Activated T-cell treated with anti-CD3 and anti-CD28 coated beads, Interleukin-2, amount 50 U/mL, for 72 hours (primary cell): ENCODE measurements at places on chromosomes 4 and X.
A peak's percentile ranks its signal among the peaks of the same experiment; 100 is the strongest.

DNA sequence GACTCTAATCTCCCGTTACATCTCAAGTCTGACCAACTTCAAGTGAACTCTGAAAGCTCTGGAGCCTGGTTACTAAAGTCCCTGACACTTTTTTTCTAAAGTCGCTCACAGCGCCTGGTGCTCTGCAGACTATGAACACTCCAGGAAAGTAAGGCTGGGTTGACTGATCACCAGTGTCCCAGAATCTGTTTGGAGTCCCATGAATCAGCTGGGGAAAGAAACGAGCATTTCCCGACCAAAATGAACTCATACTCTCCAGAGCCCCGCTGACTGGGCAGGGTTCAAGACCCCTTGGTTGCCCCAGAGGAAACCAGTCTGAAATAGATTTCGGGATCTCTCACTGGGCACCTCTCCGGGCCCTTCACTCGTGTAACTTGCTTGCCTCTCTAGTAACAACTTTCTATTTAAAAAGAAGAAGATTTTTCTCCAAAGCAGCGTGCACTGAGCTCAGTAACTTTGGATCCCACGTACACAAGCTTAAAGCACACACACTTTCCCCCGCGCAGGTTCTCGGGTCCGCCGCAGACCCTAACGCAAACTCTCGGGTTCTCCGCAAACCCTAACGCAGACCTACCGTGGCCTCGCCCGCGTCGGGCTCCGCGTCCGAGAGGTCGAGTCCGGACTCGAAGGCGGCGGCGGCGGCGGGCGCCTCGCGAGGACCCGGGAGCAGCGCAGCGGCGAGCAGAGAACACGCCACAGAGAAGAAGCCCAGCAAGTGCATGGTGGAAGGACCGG, 964 bp downstream of the VEGFC start:
- no peak for DNase-seq

- DNase-seq: no peak
Observed at GRCh38 chrX:110741213-110741796, 54.3 kb downstream of the CHRDL1 start.

DNA sequence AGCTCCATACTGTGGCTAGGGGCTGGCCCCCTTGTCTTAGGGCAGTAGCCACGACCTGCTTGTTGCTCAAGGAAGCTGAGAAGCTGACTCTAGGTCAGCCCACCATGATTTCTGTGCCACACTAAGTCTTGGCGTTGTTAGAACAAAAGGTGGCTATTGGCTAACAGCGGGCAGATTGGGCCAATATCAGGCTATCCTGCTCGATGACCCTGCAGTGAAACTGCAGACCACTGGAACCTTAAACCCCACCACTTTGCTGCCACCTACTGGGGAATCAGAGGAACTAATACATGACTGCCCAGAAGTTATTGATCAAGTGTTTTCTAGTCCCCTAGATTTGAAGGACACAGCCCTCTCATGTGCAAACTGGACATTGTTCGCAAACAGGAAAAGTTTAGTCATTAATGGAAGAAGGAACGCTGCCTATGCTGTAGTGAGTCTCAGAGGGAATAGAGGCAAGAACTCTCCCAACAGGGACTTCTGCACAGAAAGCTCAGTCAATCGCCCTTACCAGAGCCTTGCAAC, 17.0 kb upstream of the PAPSS1 start:
- peak; percentile 49 for DNase-seq

GRCh38 chrX:131812847-131813825, 210.0 kb upstream of the STK26 start:
- peak; percentile 81 for DNase-seq

- DNase-seq: no peak
Observed at GRCh38 chrX:103446665-103447302, 70.4 kb downstream of the BEX3 start.

- no peak for DNase-seq
Observed at GRCh38 chr4:2451036-2451520, 17.8 kb upstream of the RNF4 start.
